ENCODE measurements at places on chromosomes 5 and 9.

DNA sequence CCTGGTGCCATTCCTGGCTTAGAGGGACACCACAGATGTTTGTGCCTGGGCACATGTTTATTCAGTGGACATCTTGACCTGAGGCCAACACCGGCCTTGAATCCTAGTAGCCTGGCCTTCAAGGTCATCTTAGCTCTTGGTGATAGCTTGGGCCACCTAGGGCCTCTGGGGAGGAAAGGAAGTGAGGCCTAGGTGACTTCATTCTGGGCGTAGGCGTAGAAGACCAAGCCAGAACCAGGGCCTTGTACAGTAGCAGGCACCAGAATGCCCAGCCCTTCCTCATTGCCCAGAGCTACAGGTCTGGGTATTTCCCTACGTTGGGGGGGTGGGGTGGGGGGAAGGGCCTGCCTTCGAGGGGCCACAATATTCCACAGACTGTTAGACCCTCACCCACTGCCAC lies 33.8 kb downstream of the WNK2 start:
- DNase-seq: no peak

DNA sequence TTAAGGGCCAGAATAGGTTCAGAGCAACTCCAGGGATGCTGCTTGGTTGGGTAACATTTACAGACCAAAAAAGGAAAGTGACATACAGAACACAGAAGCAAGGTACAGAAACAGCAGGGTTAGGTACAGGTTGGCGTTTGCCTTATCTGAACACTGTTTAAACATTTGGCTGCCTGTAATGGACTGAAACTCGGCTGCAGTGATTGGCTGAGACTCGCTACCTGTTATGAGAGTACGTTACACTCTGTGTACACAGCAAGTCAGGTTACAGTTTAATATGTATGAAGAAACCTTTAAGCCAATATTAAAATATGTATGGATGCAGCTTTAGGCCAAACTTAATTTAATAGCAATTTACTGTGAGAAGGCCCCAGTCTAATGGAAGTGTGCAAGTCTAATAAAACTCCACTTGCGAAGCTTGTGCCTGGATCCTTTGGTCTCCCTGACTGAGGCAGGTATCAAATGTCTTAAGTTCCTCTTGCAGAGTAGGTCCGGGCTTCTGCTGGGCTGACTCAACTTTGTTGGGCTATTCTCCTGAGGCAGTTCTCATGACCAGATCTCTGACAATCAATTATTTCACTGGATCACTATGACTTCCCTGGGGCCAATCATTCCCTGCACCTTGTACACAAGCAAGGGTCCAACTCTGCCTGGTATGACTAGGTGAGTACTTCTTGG lies 204.9 kb downstream of the ZNF462 start:
- no peak for DNase-seq

DNA sequence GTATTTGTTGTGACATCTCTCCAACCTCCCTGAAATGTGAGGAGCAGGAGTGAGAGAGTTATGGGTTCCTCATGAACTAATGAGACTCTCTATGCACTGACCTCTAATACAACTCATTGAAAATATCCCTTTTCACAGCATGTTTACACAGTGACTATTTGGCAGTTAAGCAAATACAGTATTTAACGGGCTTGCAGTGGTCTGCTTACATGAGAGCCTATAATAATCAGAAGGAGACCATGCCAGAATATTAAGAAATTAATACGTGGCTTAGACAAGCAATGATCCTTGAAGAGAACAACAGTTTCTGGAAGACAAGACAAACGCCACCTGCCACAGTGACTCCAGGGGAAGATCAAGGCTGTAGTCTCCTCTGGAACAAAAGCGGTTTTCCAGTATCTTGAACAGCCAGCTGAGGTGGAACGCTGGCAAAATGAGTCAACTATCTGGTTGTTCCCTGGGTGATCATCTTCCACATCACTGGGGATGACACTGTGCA lies 424.5 kb downstream of the DMAC1 start:
- DNase-seq: no peak

DNA sequence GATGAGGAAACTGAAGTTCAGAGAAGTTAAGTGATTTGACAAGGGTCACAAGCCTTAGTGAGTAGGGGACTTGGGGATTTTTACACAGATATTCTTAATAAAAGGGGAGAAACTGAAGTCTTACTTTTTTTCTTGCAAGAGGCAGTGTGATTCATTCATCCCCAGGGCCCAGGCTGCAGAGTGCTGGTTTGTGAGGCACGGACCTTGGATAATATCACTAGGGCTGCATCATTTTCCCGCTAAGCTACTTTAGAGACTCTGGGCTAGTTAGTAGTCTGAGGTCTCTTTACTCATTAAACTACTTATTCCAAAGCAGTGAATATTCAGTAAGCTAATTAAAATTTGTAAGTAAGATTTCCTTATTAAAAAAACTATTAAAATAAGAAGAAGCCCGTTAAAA lies 195.0 kb downstream of the PBX3 start:
- no peak for DNase-seq

DNA sequence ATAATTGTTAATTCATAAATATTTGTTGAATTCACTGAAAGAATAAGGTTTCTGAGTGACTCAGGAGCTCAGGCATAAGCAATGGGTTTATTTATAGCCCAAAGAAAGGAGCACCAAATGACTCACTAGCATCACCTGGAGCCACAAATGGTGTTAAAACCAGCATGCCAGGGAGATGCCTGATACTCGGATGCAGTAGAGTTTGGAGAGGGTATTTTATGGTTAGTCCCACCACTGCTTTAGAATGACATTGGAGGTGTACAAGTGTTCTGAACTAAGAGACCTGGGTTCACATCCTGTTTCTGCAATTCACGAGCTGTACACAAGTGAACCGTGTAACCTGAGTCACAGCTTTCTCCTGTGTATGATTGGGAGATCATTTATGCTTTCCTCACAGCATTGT lies 25.2 kb downstream of the CCL28 start:
- no peak for DNase-seq

DNA sequence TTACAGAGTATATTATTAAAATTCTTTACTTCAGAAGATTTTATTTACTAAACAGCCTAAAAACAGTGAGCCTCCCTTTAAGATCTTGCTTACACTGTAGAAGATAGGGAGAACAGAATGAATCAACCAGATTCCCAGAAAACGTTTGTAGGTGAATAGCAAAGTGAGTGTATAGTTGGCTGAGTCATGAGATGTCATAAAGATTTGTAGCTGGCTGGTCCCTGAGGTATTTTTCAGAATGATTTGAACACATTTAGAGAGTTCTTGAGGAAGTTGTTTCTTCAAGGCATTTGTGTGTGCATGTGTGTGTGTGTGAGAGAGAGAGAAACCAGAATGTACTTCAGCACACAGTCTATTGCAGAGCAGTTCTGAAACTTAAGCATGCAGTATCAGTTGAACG lies 159.4 kb upstream of the PRR16 start:
- no peak for DNase-seq

DNA sequence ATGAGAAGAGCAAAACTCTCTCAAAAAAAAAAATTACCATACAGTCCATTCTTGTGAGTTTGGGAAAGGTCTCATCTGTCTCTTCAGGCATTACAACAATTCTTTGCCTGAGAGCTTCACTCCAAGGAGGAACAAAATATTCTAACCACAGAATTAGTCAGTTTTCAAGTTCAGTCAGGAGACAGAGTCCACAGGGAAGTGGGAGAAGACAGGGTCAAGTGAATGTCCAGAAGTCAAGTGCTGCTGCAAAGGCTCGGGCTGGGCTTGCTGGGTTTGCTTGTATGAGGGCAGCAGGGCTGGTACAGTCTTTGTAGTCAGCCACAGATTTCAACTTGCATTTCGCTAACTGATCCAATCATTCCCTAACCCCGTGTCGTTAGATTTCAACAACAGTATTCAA lies 17.6 kb upstream of the HEXB start:
- no peak for DNase-seq

DNA sequence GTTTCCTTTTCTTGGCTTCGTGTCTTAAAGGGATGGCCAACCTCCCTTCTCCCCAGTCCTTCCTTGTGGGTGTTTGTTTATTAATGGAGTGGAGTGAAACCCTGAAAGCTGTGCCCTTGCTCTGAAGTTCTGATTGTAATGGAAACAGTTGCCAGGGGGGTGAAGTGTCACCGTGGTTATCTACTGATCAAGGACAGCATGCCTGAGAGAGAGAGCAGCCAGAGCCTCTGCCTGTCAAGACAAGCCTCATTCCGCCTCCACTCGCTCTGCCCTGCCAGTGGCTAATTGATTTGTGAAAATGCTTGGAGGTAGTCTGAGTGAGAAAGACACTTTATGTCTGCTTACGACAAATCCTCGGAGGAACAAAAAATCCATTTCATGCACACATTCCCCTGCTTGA lies 143.7 kb upstream of the SLC30A5 start:
- DNase-seq: no peak

DNA sequence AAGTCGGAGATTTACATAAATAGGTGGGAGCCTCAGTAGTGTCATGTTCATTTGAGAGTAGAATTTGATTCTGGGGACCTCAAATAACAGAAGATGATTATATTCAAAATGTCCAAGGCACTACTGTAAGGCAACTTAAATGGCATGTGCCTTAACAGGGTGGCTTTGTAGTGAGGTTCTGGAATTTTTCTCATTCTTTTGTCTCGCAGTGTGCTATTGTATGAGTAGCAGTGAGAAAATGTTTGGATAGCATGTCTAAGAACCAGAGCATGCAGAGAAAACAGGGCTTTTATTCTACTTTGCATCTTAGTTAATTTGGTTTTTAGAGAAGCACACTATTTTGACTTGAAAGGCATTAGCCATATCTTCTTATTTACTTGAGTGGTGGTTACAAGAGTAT lies 25.0 kb downstream of the MAST4 start:
- no peak for DNase-seq
